Spinal cord (tissue), 10 donors: ENCODE measurements at places on chromosomes 1 and 21. TPM values are rescaled to one million over a fixed set of nuclear protein-coding genes. Genes with fewer than 3 reads are reported as not detected.

Gene BMP8A
- total RNA-seq, result 3.0 TPM

Gene PRR9
- not detected for total RNA-seq

GRCh38 chr1:220013497-220013896 lies 32.8 kb downstream of the EPRS1 start:
- no peak for DNase-seq

Gene DMBX1
- 0.33 TPM for total RNA-seq

DNA sequence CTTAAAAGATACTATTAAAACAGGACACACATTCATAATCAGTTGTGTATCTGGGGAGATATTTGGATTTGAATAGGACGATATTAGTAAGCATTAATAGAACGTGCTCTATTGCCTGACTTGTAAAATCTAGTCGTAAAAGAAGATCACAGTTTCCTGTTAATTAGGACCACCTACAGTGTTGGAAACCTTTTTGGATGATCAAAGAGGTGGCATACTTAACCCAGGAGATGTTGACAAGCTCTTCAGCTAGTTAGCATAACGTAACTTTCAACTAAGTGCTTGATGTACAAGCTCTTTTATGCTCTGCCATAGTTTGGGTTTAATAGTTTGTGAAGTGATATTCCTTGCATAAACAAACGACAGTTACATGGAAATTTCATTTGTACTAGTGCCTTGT lies 293.3 kb upstream of the NR5A2 start:
- no peak for DNase-seq

GRCh38 chr1:96515925-96516324 lies 205.7 kb upstream of the PTBP2 start:
- no peak for DNase-seq

Gene IRF2BP2
- total RNA-seq, result 101 TPM

GRCh38 chr1:1250786-1251284 lies 4.3 kb upstream of the C1QTNF12 start:
- no peak for DNase-seq

- DNase-seq, result no peak
These were observed 14.3 kb downstream of the SLC2A1 start for GRCh38 chr1:42944246-42944928.

DNA sequence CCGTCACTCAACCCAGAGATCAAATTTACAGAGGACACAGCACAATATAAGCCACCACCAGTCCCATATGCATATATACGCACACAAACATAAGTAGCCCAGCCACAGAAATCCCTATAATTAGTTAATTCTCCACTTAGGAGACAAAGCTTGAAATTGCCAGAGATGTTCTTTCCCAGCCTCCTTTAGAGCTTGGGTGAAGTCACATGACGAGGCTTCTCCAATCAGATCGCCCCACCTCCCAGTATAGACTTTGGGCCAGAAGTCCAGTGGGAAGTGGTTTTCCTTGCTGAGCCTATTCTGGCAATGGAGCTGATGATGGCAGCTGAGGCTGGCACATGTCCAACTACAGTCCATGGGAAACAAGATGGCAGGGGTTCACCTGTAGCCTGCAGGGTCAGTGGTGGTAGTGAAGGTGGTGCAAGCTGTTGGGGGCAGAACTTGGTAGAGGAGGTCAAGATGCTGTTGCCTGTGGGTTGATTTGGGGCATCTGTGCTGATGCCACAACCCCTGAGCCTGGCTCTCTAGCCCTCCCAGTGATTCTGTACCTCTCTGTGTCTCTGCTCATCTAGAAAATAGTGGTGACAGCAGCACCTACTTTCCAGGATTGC lies 535.9 kb downstream of the MATN1 start:
- no peak for DNase-seq

DNA sequence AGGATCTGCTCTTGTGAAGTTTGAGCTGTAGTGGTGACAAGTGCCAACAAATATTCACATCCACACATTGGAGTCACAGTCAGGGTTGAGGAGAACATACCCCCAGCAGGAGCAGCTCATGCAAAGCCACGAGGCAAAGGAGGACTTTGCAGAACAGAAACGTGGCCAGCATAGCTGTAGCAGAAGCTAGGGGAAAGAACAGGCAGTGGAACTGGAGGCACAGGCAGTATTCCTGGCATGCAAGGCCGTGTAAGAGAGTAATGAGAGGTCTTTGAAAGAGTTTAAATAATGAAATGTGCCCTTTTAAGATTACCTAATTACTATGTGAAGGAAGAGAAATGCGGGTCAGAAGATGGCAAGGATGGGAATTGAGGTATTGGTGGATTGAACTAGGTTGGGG lies 40.9 kb upstream of the IKBKE start:
- no peak for DNase-seq

Gene KCNN3
- total RNA-seq, result 12.9 TPM

DNA sequence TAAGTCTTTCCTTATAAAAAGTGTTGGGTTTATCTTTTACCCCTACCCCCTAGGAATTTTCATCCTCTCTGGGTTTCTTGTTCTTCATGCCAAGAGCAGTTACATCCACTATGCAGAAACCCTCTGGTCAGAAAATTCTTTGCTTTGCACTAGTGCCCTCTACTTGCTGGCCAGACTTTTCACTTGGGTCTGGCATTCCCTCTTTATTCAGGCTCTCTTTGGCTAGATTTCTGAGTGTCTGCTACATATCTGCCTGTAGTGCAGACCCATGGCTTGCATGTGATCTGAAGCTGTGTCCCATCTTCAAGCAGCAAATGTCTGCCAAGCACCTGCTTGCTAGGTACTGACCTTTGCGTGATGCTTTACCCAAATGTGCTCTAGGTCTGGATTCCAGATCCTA lies 237.0 kb downstream of the GPATCH2 start:
- DNase-seq, result peak; percentile 46

- no peak for DNase-seq
These were observed 39.4 kb upstream of the GADD45A start for GRCh38 chr1:67645495-67646144.

GRCh38 chr1:77762072-77762476 lies 2.4 kb upstream of the USP33 start:
- no peak for DNase-seq

GRCh38 chr1:25550155-25550506 lies 6.7 kb downstream of the LDLRAP1 start:
- no peak for DNase-seq

Gene SYTL1
- 3.6 TPM for total RNA-seq

DNA sequence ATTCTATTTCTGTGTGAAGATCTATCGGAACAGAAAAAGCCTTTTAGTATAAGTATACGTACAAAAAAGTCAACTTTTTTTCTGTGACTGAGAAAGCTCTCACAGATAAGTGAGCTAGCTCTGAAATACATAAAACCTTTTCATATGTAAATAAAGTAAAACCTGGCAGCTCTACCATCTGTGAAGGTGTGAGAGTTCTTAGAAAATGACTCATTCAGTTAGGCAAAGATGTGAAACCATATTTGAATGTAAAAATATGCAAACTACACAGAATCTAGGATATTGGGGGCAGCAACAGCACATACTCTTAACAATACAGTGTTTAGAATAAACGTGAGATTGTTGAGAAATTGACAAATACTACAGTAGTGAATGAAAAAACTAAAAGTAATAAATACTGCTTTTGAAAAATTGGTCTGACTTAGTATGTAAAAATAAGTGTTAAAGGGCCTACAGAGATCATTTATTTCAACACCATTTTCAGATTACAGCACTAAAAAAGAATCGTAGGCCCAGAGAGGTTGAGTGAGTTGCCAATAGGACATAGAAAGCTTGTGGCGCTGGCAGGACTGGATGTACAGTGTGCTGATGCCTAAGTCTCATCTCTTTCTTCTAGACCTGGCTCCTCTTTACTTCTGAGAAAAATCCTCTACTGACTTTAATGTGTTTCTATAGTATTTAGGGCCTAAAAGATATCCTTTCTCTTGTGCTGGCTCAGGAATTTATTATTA lies 19.8 kb downstream of the ATP6V1G3 start:
- no peak for DNase-seq

Gene TMPRSS3
- not detected for total RNA-seq

- DNase-seq, result no peak
These were observed 598.2 kb downstream of the PLPP3 start for GRCh38 chr1:55981010-55981650.

Gene SPRR5
- not detected for total RNA-seq

DNA sequence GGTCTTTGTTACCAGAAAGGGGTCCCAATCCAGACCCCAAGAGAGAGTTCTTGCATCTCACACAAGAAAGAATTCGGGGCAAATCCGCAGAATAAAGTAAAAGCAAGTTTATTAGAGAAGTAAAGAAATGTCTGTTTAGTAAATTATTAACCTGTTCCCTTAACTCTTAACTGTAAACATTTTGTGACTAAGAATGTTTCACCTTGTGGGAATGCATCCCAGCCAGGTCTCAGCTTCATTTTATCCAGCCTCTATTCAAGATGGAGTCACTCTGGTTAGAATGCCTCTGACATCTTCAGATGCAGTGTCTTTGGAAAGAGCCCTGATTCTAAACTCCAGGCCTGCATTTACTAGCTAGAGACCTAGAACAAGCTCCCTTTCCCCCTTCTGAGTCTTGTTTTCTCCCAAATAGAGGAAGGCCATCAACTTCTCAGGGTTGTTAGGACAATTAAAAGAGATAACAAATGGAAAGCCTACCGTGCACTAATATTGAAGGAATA lies 4.5 kb upstream of the FABP3 start:
- no peak for DNase-seq

- DNase-seq, result no peak
These were observed 105.3 kb downstream of the ADARB1 start for GRCh38 chr21:45179568-45180245.

DNA sequence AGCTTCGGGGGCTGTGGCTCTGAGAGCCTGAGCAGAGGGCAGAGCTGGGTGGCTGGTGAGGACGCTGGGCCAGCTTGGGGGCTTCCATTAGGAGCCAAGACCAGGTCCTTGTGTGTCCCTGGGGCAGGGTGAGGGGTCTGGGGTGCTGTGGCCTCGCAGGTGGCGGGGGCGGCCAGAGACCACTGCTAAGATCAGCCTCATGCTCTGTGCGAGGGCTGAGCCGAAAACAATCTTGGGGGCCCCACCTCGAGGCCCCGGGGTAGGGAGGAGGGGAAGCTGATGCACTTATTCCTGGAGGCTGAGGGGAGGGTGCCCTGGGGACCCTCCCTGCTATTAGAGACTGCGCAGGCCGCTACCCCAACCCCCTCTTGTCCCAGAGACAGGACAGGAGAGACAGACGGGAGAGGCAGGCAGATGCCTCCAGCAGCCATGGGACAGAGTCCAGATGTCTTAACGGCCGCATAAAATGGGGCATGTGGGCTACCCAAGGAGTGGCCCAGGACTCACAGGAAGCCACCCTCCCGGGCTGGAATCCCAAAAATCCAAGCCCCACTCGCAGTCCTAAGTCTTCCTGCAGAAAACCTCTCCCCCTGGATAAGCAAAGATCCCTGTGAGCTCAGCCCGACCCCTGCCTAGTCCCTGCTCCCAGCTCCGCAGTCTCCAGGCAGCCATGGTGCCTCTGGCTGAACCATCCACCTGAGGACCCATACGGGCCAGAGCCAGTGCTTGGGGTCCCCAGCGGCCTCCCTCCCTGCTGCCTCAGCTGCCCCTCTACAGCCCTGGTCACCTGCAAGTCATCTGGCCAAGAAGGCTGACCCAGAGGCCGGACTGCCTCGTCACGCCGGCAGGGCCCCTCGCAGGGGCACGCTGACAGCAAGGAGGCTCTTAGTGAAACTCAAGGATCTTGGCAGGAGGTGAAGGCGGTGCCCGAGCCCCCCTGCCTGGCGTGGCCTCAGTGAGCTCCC lies 43.6 kb upstream of the COL18A1 start:
- no peak for DNase-seq

GRCh38 chr1:157119448-157119847 lies 18.7 kb downstream of the ETV3 start:
- no peak for DNase-seq

Gene BEND5
- total RNA-seq, result 9.1 TPM

Gene ZBTB18
- total RNA-seq, result 27.6 TPM
